Testis (tissue), 5 donors: ENCODE measurements at places on chromosomes 3 and 15. TPM values are rescaled to one million over a fixed set of nuclear protein-coding genes. Genes with fewer than 3 reads are reported as not detected.

- no peak for DNase-seq
These were observed 222.3 kb downstream of the MEIS2 start for GRCh38 chr15:36877796-36878683.

DNA sequence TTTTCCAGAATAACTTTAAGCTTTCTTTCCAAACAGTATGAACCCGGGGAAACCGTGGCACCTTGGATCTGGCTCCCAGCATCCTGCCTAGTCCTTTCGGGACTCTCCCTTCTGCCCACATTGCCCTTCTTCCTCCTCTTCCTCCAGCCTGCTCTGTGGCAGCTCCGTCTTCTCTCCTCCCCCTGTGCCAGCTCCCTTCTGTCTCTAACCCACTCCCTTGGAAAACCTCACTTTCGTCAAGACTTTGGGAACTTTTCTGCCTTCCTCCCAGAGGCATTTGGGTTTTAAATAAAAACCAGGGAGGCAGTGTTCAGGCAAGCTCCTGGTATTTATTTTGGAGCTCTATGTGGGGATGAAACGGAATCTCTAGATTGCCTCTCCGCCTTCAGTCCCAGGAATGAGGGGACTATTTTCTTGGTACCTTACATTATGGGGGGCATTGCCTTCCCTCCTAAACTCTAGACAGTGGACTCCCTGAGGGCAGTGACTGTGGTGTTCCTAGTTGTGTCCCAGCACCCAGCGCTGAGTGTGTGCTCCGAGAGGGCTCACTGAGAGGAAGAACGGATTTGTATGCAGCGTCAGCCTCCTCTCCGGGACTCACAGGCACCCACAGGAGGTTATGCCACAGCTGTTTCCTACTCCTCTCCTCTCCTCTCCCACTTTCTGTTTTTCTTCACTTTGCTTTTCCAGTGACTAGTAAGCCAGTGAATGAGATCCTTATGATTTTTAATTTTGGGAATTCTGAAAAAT lies 105.4 kb upstream of the MRPS22 start:
- DNase-seq: no peak

DNA sequence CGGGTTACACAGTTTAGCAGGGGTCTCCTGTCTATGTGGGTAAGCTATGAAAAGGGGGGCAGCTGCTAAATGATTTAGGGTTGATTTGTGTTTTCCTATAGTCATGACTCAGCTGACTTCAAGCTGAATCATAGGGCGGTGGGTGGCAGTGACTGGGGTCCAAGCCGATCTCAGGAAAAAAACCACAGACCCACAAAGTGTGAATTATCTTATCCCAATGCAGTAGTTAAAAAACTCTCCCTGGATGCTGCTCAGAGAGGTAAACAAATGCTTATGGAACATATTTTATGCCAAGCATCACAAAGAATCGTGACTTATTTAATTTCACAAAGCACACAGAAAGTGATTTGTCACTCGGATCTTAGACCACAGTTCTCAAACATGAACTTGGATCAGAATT lies 18.4 kb upstream of the TOPAZ1 start:
- no peak for DNase-seq

GNAT1 gene
- total RNA-seq: 1.2 TPM

GRCh38 chr3:120177707-120178306 lies 83.6 kb upstream of the GSK3B start:
- DNase-seq: no peak
